ENCODE measurements at places on chromosomes 4 and X. TPM values are rescaled to one million over a fixed set of nuclear protein-coding genes. Genes with fewer than 3 reads are reported as not detected.

LRP2BP gene
- total RNA-seq = 3.2 TPM

GRCh38 chrX:15301924-15302323 is 13.5 kb downstream of the ASB11 start:
- H3K27me3 ChIP-seq = no peaks in the 10 kb centered on the region
- H3K27ac ChIP-seq = no peak overlapping the region
- peaks cover 11% of the 10 kb centered on the region for H3K4me1 ChIP-seq
- DNase-seq = peak; percentile 23
- no peak overlapping the region for H3K4me3 ChIP-seq

DNA sequence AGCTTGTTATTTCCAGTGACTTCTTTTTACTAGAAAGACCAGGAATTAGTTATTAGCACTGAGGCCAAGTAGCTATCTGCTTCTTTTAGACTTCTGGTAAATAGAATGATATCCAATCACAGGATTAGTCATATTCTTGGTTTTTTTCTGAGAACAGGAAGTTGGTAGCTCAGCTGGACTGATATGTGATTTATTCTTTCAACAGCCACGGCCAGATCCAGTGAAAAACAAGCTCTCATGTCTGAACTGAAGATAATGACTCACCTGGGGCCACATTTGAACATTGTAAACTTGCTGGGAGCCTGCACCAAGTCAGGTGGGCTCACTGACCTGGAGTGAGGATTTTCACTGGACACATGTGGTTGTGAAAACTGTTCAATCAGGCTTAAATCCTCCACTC is 48.6 kb downstream of the PDGFRA start:
- H3K27me3 ChIP-seq = no peaks in the 10 kb centered on the region
- no peaks in the 10 kb centered on the region for H3K36me3 ChIP-seq
- DNase-seq = no peak
- no peak overlapping the region for H3K27ac ChIP-seq
- H3K4me3 ChIP-seq = no peak overlapping the region

DNA sequence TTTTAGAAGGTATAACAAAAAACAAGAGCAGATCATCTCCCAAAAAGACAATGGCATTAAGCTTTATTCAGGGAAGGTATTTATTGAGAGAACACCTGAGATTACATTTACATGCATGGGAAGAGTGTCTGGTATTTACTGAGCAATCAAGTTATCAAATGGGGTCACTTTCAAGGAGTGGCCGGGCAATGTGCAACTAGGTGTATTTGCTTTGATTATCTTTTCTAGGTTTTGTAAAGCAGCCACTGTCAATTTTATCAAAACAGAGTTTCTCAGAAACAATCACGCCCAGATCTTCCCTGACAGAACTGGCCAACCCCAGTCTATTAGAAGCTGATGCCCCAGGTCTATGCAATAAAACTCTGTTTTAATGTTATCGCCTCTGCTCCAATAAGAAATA is 169.5 kb downstream of the GLRA2 start:
- H3K27me3 ChIP-seq = no peaks in the 10 kb centered on the region
- no peak overlapping the region for H3K27ac ChIP-seq
- no peak overlapping the region for H3K4me3 ChIP-seq
- no peaks in the 10 kb centered on the region for H3K36me3 ChIP-seq
- no peaks in the 10 kb centered on the region for H3K4me1 ChIP-seq

- no peaks in the 10 kb centered on the region for H3K36me3 ChIP-seq
- H3K27ac ChIP-seq = no peak overlapping the region
- no peaks in the 10 kb centered on the region for H3K27me3 ChIP-seq
- H3K4me1 ChIP-seq = peaks cover 7% of the 10 kb centered on the region
- peak overlapping the region; percentile 26 for H3K4me3 ChIP-seq
- DNase-seq = no peak
Observed at GRCh38 chrX:153765138-153766079, 1.4 kb downstream of the PLXNB3 start.

DNA sequence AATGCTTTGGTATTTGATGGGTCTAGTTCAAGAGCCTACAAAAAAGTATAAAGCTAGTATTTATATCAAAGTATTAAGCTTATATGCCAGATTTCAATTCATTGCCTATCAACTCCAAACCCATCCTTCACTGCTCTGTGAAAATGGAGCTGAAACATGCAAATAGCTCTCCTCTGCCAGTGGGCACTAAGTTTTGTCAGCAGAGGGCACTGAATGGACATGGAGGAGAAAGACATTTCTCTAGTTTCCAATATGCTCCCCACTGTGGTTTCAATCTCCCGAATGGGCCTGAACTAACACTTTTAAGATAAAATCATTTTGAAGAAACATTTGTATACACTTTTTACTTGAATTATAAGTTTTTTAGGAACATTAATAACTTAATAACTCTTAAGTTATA is 12.4 kb downstream of the PPID start:
- H3K4me1 ChIP-seq = no peaks in the 10 kb centered on the region
- H3K4me3 ChIP-seq = no peak overlapping the region
- H3K36me3 ChIP-seq = peaks cover 100% of the 10 kb centered on the region
- no peak for DNase-seq
- no peak overlapping the region for H3K27ac ChIP-seq

BEX2 gene
- total RNA-seq = 2.5 TPM

TIMM17B gene
- total RNA-seq = 63.6 TPM

SHISA3 gene
- 1.7 TPM for total RNA-seq

DNA sequence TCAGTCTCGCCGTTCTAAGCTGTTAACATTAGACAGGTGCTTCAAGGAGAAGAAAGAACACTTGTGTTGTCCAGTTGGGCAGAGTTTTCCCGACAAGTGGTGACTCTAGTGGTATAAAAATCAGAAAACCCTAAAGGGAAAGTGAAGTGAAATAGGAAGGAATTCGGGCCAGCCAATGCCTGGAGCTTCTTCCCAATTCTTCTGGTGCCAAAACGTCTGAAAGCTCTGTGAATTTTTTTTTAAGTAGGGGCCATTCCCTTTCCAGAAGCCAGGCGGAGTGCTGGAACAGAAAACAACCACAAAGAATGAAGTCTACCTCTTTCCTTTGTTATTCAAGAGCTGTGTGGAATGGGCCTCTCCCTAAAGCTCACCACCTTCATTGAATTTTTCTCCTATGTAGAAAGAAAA is 43.1 kb upstream of the PPARGC1A start:
- no peaks in the 10 kb centered on the region for H3K36me3 ChIP-seq
- peaks cover 46% of the 10 kb centered on the region for H3K4me1 ChIP-seq
- DNase-seq = no peak
- no peaks in the 10 kb centered on the region for H3K27me3 ChIP-seq
- H3K27ac ChIP-seq = peak overlapping the region; percentile 89

MAP3K15 gene
- not detected for total RNA-seq

FAM149A gene
- 11.1 TPM for total RNA-seq

- H3K4me1 ChIP-seq = peaks cover 4% of the 10 kb centered on the region
- no peaks in the 10 kb centered on the region for H3K36me3 ChIP-seq
- H3K27ac ChIP-seq = no peak overlapping the region
- no peak for DNase-seq
- H3K4me3 ChIP-seq = no peak overlapping the region
Observed at GRCh38 chrX:25001808-25002660, 13.7 kb downstream of the ARX start.

- no peaks in the 10 kb centered on the region for H3K27me3 ChIP-seq
- no peak for DNase-seq
- no peak overlapping the region for H3K4me3 ChIP-seq
- H3K36me3 ChIP-seq = no peaks in the 10 kb centered on the region
- H3K4me1 ChIP-seq = peaks cover 16% of the 10 kb centered on the region
- no peak overlapping the region for H3K27ac ChIP-seq
Observed at GRCh38 chr4:168614281-168615057, 117.6 kb downstream of the PALLD start.

CENPE gene
- total RNA-seq = 1.3 TPM

GAGE12H gene
- not detected for total RNA-seq

DNA sequence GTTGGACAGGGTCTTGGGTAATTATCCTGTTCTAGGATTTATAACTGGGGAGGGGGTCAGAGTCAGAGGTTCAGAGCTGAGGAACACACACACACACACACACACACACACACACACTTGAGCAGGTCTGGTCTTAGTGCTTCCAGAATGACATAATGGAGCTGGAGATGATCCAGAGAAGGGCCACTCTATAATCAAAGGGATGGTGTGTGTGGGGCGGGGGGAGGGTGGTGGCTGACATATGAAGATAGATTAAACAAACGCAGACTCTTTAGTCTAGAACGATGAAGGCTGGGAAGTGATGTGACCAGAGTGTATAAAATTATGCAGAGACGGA is 434 bp upstream of the TMEM255A start:
- peaks cover 49% of the 10 kb centered on the region for H3K27me3 ChIP-seq
- H3K27ac ChIP-seq = no peak overlapping the region
- DNase-seq = no peak
- no peak overlapping the region for H3K4me3 ChIP-seq

DNA sequence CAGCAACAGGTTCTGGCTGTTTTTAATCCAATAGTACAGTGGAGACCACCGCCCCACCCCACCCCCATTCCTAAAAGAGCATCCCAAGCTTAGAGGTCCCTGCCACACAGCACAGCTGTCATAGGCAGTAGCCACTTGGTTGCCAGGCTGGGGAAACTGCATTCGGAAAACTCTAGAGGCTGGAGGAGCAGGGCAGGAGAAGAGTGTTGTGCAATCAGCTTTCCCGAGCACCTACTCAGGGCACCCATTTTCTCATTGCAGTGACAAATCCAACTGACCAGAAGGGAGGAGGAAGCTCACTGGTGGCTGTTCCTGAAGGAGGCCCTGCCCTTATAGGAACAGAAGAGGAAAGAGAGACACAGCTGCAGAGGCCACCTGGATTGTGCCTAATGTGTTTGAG is 1.1 kb downstream of the CXCL1 start:
- no peak for DNase-seq
- H3K27ac ChIP-seq = no peak overlapping the region
- H3K4me3 ChIP-seq = no peak overlapping the region
- H3K27me3 ChIP-seq = no peaks in the 10 kb centered on the region
- H3K36me3 ChIP-seq = no peaks in the 10 kb centered on the region

GRCh38 chr4:128354205-128354821 is 66.7 kb upstream of the PGRMC2 start:
- no peak overlapping the region for H3K4me3 ChIP-seq
- no peaks in the 10 kb centered on the region for H3K27me3 ChIP-seq
- H3K27ac ChIP-seq = no peak overlapping the region
- H3K36me3 ChIP-seq = no peaks in the 10 kb centered on the region

DNA sequence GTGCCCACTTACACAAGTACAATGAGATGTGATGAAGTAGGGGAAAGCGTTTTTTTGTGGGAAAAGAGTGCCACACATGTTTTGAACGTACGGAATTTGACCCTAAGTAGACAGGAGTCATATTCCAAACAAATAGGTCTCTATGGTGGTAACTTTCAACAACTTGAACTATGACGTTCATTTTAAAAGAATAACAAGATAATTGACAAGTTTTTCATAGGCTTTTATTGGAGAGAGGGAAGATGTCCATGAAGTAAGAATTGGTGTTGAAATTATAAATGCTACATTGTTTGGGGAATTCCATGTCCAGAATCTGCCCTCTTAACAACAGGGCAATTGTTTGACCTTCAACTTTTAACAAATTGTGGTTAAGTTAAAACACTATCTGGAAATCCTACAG is 126.5 kb downstream of the GASK1B start:
- H3K36me3 ChIP-seq = no peaks in the 10 kb centered on the region
- DNase-seq = no peak
- no peak overlapping the region for H3K27ac ChIP-seq
- H3K4me1 ChIP-seq = peaks cover 4% of the 10 kb centered on the region
- H3K27me3 ChIP-seq = no peaks in the 10 kb centered on the region

Measured in heart right ventricle (tissue), 16 donors.